GF-D8 (cell line): ENCODE measurements at places on chromosomes 3 and 15.

DNA sequence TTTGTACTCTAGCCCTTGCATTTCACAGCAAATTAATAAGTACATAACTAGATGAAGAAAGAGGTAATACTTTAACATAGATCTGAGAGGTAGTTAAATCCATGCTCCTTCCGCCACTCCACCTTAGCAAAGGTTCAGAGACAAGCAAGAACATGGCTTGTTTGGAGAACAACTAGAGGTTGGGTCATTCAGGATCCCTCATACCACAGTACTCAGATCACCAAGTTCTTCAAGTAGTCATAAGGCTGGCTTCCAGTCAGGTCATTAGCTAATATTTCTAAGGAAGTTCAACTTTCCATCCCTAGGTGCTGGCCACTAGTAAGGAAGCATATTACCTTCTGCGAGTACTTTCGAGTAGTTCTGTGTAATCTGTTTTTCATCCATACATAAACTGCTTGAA is 44.1 kb downstream of the CD200R1 start:
- DNase-seq: no peak

GRCh38 chr3:61828880-61829721 is 267.7 kb downstream of the PTPRG start:
- no peak for DNase-seq

- no peak for DNase-seq
Measured at GRCh38 chr3:69746119-69746518, 6.9 kb downstream of the MITF start.

DNA sequence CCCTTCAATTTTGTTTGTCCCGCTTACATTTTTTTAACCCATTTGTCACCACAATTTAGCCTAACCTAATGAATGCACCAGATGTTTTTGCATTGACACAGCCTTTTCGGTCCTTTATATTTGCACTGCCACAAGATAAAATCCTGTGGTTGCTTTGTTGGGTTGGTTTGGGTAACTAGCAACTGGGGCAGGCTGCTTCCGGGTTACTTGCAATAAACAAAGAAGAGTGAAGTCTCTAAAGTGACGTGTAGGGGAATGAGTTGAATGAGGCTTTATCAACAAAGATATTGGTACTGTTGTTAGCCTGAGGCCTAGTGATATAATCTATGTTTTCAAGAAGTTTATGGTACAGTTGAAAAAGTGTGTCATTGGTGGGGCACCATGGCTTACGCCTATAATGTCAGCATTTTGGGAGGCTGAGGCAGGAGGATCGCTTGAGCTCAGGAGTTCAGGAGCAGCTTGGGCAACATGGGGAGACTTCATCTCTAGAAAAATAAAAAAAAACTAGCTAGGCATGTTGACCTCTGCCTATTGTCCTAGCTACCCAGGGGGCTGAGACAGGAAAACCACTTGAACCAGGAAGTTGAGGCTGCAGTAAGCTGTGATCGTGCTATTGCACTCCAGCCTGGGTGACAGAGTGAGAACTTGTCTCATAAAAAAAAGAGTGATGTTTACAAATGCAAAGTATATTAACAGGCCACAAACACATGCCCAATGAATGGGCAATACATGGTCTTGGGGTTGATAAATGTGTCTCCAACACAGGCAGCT is 121.8 kb downstream of the OXSM start:
- DNase-seq: no peak

DNA sequence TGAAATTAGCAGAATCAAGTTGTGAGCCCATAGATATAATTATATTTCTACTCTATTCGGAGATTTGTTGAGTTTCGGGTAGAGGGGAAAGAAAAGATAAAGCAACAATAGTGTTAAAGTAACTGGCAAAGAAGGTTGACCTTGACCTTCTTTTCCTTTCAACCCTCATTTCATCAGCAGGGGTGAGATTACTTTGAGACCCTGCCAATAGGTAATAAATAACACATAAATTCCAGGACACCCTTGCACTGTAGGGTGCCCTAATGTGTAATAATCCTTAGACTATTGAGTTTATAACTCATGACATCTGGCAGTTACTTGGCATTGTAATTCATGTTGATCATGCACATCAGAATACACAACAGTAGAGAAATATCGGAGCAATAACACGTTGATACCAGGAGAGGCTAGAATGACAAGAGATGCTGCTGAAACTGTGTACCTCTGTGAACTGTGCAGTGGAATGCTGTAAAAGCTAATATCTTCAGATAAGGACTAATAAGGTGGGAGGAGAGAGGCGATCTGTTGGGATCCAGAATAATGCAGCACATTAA is 426.7 kb downstream of the ROBO2 start:
- DNase-seq: no peak

GRCh38 chr15:40096094-40096891 is 12.4 kb downstream of the BMF start:
- no peak for DNase-seq

DNA sequence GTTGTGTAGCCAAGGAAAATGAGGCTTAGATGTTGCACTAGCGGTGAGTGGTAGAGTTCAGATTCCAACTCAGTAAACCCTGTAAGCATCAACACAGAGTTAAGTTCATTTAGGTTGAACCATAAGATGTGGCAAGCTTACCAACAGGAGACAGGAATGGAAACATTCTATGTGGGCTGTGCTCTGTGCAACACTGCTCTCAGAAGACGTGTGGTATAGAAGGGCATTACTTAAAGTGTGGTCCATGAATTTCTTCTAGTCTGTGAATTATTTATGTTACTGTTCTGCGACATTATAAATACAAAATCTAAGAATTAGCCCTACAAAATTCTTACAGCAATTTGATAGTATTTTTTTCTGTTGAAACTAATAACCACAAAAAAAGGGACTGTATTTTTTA is 213.3 kb downstream of the GRM7 start:
- no peak for DNase-seq

DNA sequence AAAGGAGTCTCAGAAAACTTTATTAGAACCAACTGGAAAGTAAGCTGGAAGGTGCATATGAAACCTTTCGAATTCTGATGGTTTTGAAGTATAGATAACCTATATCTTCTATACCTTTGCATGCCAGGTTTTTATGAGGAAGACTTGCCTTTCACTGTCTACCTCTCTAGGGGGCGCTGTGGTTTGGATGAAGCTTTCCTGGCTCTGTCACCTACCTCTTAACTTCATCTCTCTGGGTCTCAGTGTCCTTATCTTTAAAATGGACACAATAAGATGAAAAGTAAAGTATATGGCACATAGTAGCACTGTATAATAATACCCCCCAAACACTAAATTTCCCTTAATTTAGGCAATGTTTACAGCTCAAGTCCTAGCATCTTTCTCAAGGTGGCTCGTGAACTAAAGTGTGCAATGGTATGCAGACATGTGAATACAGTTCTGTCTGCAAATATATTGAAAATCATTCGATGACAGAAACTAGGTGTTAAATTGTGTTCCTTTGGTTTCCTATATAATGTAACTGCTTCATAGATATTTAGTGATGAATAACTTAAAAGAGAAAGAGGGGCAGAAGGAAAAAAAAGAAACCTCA is 314.3 kb downstream of the CHST2 start:
- no peak for DNase-seq

GRCh38 chr15:43527016-43527801 is 9.8 kb downstream of the MAP1A start:
- no peak for DNase-seq
